ENCODE measurements at places on chromosomes 16 and 17.

- no peak for DNase-seq
These were observed 46.0 kb upstream of the ADAMTS18 start for GRCh38 chr16:77480681-77481315.

DNA sequence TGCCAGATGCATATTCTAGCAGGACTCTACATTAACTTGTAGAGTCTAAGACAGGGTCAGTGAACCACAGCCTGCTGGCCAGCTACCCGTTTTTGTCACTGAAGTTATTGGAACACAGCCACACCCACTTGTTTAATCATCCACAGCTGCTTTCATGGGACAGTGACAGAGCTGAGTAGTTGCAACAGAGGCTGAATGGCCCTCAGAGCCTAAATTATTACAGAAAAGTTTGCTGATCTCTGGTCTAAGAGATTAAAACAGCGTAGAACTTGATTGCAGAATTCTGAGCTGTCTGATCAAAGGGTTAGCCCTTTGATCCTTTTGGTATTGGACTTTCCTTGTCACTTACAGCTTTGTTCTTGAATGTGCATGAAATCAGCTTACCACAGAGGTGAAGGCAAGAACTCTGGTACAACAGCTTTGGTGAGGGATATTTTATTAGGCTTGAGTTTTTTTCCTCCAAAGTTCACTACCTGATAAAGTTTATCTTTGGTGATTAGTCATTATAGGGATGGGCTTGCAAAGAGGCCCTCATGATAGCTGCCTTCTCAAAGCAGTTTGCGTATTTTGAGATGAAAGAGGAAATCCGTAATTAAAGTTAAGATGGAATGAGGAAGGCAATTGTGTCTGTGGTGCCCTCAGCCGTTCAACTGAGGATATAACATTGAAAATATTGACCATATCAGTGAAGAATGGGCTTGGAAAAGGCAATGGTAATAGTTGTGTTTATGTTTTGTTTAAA, 23.6 kb downstream of the ALDH3A2 start:
- no peak for DNase-seq

DNA sequence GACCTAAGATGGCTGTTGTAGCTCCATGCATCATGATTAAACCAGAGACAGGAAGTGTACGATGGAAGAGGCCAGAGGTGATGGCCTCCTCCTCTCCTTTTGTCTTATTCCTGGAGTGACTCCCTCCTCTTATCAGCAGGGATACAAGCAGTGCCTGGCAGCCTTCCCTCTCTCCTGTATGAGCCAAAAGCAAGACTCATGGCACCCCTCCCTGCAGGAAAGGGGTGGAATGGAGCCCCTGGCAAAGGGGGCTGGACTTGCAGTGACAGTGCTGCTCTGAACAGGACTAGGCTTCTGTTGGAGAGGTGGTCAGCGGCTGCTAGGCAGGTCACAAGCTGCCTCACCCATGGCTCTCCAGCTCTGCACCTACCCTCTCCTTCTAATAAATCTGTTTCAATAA, 8.4 kb downstream of the TXNL4B start:
- no peak for DNase-seq

DNA sequence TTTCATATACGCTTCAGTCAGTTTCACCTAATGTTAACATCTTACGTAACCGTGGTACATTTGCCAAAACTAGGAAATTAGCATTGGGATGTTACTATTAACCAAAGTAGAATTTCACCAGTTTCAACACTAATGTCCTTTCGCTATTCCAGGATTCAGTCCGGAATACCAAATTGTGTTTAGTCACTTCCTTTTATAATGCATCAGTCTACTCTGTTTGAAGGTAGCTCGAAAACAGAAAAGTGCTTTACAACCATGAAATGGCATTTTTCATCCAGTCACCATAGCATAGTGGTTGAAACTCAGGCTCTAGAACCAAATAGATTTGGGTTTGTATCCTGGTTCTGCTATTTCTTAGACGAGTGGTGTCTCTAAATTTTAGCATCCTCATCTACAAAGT, 29.4 kb downstream of the AP2B1 start:
- DNase-seq, result no peak

DNA sequence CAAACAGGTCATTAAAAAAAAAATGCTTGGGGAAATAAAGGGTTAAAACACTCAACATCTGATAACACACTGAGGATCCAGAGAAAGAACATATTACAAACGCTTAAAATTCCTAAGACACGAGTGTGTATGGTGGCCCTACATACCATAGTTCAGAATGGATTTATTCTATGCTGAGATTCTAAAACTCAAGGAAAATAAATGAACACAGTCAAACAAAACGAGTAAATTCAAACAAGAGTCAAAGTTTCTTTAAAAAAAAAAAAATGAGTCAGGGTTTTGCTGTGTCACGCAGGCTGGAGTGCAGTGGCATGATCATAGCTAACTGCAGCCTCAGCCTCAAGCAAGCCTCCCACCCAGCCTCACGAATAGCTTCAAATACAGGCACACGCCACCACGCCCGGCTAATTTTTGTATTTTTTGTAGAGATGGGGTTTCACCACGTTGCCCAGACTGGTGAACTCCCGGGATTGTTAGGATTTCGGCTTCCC, 17.4 kb downstream of the CRK start:
- no peak for DNase-seq

- peak; percentile 18 for DNase-seq
These were observed at the start of gene RAB11FIP4 for GRCh38 chr17:31391496-31391949. TSS of gene RAB11FIP4 (plus strand) at chr17:31391675. CDS start at chr17:31391853, 178 bp downstream.

- DNase-seq, result no peak
These were observed 10.8 kb upstream of the ANKS4B start for GRCh38 chr16:21222495-21223337.

DNA sequence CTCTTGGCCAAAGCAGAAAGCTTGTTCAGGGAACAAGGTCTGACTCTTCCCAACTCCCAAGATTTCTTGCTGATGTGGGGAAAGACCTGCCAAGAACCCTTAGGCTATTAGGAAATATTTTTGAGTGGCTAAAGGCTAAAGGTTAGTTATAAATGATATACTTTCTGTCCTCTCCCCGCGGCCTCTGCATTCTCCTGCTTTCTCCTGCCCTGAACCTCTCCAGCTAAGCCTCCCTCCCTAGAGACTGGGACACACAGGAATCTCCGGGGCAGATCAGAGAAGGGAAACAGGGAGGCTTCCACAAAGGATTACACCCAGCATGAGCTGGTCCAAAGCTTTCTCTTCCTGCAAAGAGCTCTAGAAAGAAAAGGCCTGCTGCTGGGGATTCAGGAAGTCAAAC, 2.3 kb downstream of the SLC43A2 start:
- DNase-seq, result no peak
